ENCODE measurements at places on chromosomes 3 and 15.

GRCh38 chr3:191531434-191531972 lies 70.5 kb downstream of the PYDC2 start:
- DNase-seq = no peak

GRCh38 chr15:48981941-48982340 lies 18.2 kb upstream of the SHC4 start:
- no peak for DNase-seq

DNA sequence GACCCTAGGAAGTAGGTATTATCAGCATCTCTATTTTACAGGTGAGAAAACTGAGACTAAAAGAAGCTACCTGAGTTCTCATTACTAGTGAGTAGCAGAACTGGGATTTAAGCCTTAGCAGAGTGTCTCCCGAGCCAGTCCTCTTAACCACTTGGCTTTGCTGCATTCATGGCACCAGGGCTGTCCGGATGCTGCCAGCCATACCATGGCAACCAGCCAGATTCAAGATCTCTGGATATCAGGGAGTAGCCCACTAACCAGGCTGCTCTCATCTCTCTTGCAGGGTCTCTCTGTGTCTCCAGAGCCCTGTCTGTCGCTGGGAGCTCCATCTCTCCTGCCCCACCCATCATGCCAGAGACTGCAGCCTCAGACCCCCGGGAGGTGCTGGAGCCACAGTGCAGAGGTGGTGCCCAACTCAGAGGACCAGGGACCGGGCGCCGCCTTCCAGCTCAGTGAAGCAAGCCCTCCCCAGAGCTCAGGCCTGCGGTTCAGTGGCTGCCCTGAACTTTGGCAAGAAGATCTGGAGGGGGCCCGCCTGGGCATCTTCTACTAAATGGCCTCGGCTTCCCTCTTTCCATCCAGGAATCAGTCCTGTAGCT lies 1.7 kb downstream of the MESP2 start:
- DNase-seq = no peak

GRCh38 chr3:37598808-37599581 lies 262.7 kb upstream of the CTDSPL start:
- DNase-seq = no peak

- DNase-seq = no peak
These were observed 31.6 kb upstream of the GABRG3 start for GRCh38 chr15:26939398-26939797.

- DNase-seq = no peak
These were observed 230.3 kb downstream of the SCAPER start for GRCh38 chr15:76674883-76675282.

GRCh38 chr15:72302955-72303354 lies 17.0 kb downstream of the CELF6 start:
- no peak for DNase-seq

- no peak for DNase-seq
These were observed 170.2 kb upstream of the ICE2 start for GRCh38 chr15:60648928-60649679.

DNA sequence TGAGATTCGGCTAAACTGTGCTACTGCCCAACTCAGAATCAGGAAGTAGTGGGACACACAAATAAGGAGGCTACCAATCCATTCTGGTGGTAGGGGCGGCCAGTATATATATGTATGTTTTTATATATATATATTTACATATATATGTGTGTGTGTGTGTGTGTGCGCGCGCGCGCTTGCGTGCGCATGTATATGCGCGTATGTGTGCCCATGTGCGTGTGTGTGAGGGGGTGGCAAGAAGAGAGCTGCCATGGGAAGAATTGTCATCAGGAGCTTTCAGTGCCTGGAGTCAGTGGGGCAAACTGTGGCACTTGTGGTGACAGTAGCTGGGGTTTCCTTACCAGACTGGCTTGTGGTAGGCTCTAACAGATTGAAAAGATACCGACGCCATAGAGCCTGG lies 26.5 kb downstream of the GXYLT2 start:
- no peak for DNase-seq

- no peak for DNase-seq
These were observed 10.1 kb upstream of the LRRC15 start for GRCh38 chr3:194379651-194380050.

GRCh38 chr3:64352639-64352992 lies 127.3 kb upstream of the PRICKLE2 start:
- DNase-seq = no peak

- no peak for DNase-seq
These were observed 346.9 kb downstream of the PLCL2 start for GRCh38 chr3:17231537-17232261.

- DNase-seq = no peak
These were observed 309.7 kb upstream of the NR2F2 start for GRCh38 chr15:96020797-96021196.

DNA sequence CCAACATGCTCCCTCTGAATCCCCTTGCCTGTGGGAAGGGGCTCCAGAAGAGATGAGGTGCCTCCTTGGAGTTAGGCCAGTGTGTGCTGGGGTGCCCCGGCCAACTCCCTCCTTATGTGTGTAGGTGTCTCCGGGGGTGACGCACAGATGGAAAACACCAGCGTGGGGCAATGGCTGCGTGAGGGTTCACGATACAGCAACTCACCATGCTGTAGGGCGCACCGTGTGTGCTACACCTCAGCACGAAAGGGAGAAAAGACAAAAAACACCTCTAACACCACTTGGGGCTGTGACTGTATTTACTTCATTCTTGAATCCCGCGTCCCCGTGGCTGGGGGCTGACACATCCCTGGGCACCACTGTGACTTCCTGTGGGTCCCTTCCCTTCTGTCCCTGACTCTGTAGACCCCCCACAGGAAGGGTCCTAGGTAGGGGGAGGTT lies 1.6 kb upstream of the CALML4 start:
- DNase-seq = no peak

DNA sequence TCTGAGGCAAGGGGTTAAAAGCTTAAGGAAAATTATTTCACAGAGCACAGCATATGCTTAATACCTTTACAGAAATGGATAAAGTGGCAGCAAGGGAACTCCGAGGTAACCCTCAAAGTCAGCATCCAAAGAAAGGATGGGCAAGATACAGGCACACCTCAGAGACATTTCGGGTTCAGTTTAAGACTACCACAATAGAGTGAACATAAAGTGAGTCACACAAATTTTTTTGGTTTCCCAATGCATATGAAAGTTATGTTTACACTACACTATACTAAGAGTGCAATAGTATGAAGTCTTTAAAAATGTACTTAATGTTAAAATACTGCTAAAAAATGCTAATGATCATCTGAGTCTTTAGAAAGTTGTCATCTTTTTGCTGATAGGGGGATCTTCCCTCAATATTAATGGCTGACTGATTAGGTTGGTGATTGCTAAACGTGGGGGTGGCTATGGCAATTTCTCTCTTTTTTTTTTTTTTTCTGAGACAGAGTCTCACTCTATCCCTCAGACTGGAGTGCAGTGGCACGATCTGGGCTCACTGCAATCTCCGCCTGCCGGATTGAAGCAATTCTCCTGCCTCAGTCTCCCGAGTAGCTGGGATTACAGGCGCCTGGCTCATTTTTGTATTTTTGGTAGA lies 10.0 kb downstream of the UBR1 start:
- no peak for DNase-seq

DNA sequence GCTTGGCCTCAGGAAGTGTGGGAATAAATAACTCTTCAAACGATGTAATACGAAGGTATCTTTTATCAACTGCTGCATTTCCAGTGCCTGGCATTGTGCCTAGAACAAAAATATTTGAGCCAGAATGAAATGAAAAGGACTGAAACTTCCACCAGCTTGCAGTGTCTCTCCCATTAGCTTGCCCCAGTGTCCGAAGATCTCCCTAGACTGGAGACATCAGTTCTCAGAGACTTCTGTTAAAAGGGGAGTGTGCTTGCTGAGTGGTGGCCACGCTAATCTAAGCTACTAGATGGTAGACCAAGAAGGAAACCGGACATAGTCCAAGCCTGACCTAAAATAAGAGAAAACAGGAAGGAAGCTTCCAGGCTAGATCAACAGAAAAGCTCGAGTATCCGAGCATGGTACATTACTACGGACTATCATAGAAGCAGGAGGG lies 28.6 kb downstream of the KCNAB1 start:
- DNase-seq = no peak

GRCh38 chr3:125143982-125144652 lies 68.4 kb downstream of the SLC12A8 start:
- no peak for DNase-seq

DNA sequence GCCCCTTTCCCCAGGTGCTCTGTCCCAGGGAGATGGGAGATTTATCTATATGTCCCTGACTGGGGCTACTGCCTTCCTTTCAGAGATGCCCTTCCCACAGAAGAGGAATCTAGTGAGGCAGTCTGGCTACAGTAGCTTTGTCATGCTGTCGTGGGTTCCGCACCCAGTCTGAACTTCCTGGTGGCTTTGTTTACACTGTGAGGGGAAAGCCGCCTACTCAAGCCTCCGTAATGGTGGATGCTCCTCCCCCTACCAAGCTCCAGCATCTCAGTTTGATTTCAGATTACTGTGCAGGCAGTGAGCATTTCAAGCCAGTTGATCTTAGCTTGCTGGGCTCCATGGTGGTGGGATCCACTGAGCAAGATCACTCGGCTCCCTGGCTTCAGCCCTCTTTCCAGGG lies 35.4 kb upstream of the SLC7A14 start:
- no peak for DNase-seq

DNA sequence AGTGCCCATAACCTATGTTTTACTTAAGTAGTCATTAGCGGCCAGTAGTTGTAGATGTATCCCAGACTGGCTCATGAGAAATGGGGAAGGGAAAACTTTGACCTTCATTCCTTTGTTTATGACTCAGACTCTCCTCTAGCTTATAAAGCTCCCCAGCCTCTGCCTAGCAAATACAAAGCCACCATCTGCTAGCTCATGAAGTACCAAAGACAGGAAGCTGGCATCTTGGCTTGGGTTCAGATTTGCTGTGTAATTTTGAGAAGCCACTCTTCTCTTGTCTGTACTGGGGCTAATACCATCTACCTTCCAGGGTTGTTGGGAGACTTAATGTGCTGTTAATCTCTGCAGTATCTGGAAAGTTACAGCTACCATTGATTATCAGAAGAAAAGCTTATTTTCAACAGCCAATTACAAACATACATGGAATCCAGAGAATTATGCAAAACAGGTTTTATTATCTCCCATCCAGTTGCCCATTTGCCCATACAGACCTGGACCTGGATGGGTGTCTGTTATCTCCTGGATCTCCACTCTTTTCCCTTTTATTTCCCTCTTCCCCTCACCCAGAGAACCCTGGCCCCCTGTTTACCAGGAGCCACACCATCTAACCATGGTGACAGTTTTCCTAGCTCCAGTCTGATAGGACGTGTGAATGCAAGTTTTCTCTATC lies 153.8 kb downstream of the SEMA6D start:
- DNase-seq = no peak

- DNase-seq = no peak
These were observed 5.4 kb upstream of the ACP3 start for GRCh38 chr3:132311841-132312240.

- DNase-seq = no peak
These were observed 122.9 kb downstream of the RORA start for GRCh38 chr15:61106044-61106834.

- no peak for DNase-seq
These were observed 272.9 kb downstream of the TIGIT start for GRCh38 chr3:114566767-114567166.

GRCh38 chr3:140373234-140373633 lies 304.6 kb upstream of the TRIM42 start:
- DNase-seq = no peak

- no peak for DNase-seq
These were observed 156.8 kb upstream of the ICE2 start for GRCh38 chr15:60635507-60636352.

GRCh38 chr15:100328796-100329195 lies 13.0 kb downstream of the ADAMTS17 start:
- no peak for DNase-seq

DNA sequence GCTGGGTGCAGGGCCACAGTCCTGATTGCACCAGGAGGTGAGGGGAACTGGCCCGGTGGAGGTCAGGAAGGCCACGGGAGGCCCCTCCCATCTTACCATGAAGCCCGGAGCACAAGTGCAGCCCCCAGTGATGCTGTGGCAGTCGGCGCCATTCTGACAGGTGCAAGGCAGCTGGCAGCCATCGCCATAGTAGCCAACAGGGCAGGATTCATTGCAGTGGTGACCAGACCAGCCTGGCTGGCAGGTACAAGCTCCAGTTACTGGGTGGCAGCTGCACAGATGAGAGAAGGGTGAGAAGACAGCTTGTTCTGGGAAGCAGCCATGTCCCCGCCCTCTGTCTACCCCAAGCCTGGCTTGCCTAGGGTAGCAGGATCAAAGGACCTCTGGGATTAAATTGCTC lies 88.2 kb downstream of the RAB11A start:
- DNase-seq = no peak

- DNase-seq = no peak
These were observed 321.7 kb upstream of the FRG2C start for GRCh38 chr3:75342425-75342824.

- DNase-seq = no peak
These were observed 68.6 kb downstream of the ST6GAL1 start for GRCh38 chr3:186998937-186999368.

GRCh38 chr3:29926378-29926777 lies 645.5 kb downstream of the RBMS3 start:
- no peak for DNase-seq

- DNase-seq = no peak
These were observed 52.4 kb upstream of the FNDC3B start for GRCh38 chr3:171986757-171987518.

DNA sequence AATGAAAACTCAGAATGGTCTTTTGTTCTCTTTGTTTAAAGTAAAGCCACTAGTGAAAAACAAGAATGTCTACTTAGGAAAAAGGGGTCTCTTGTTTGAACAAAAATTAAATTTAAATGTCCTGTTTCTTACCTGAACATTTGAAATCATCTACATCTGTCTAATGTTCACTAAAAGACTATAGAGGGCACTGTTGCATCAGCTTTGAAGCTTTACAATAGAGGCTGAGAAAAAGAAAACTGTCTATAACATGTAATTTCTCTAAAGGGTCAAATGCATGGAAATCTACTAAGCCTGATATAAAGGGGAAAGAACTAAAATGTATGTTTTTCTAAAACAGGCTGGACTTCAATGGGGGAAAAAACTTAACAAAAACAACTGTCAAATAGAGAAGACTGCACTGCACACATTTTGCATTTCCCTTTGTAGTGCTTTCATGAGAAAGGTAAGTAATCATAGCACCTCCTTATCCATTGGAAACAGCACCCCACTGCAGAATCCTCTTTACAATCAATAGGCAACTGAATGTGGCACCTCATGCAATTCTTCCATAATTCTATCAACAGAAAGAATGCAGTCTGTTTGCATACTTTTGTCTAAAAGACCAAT lies 26.3 kb downstream of the DPH6 start:
- DNase-seq = no peak

DNA sequence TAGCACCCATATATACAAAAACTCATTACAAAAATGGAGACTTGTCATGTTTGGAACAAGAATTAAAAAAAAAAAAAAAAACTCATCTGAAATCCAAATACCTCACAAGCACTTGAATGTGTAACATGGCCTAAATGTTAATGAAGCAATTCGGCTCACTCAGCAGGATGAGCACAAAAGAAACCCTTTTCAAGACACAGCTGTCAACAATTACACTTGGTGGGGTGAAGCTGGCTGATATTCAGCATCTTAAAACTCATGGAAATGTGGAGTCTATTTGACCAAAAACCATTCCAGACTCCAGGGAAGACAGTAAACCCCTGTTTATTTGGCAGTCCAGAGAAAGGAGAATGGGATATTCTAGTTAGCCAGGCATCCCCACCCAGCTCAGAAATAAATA lies 205.4 kb upstream of the TSC22D2 start:
- no peak for DNase-seq

Measured in stimulated activated CD8-positive, alpha-beta memory T cell treated with anti-CD3 and anti-CD28 coated beads, Interleukin-4, amount 100 ng/mL, for 1 hour (primary cell).